Fibroblast of lung (primary cell): ENCODE measurements at places on chromosomes 4 and X.
A peak's percentile ranks its signal among the peaks of the same experiment; 100 is the strongest.

GRCh38 chrX:13747836-13748235 is 13.3 kb downstream of the OFD1 start:
- peak; percentile 81 for DNase-seq

- DNase-seq: peak; percentile 68
Observed at GRCh38 chr4:174764105-174764729, 64.8 kb downstream of the GLRA3 start.

GRCh38 chr4:150381609-150382008 is 200.3 kb upstream of the MAB21L2 start:
- peak; percentile 53 for DNase-seq

- DNase-seq: no peak
Observed at GRCh38 chr4:62018537-62018936, 818.4 kb downstream of the ADGRL3 start.

DNA sequence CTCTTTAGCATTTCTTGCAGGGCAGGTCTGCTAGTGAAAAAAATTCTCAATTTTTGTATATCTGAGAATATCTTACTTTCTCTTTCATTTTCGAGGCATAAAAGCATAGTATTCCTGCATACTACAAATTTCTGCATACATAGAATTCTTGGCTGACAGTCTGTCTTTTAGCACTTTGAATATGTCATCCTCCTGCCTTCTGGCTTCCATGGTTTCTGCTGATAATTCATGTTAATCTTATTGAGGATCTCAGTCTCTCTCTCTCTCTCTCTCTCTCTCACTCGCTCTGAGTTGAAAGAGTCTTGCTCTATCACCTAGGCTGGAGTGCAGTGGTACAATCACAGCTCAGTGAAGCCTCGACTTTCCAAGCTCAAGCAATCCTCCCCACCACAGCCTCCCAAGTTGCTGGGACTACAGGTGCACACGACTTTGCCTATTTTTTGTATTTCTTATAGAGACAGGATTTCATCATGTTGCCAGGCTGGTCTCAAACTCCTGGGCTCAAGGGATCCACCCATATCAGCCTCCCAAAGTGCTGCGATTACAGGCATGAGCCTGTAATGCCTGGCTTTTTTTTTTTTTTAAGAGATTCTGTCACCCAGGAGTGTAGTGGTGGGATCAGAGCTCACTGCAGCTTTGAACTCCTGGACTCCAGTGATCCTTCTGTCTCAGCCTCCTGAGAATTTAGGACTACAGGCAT is 161.3 kb downstream of the FNIP2 start:
- no peak for DNase-seq

- no peak for DNase-seq
Observed at GRCh38 chrX:49268702-49269009, 937 bp upstream of the PPP1R3F start.

DNA sequence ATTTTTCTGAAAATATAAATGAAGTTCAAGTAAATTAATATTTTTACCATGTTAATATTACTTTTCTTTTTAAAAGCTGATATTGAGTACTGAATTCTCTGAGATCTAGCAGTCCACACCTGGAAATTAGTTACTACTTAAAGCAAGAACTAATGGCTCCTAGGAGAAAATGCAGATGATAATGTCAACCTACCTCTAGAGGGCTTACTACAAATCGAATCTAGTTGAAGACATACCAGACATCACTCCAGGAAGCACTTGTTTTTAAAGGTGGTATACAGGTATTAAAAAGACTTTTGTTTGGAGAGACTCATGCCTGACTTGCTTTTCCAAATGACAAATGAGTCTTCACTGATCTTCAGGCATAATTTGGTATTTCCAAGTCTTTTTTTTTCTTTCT is 516.4 kb upstream of the BOD1L1 start:
- DNase-seq: no peak

GRCh38 chrX:66200050-66200664 is 36.1 kb downstream of the HEPH start:
- DNase-seq: no peak
